ENCODE measurements at places on chromosomes 16 and 17.

- no peak for DNase-seq
Measured at GRCh38 chr17:17176341-17176740, 29.8 kb downstream of the PLD6 start.

DNA sequence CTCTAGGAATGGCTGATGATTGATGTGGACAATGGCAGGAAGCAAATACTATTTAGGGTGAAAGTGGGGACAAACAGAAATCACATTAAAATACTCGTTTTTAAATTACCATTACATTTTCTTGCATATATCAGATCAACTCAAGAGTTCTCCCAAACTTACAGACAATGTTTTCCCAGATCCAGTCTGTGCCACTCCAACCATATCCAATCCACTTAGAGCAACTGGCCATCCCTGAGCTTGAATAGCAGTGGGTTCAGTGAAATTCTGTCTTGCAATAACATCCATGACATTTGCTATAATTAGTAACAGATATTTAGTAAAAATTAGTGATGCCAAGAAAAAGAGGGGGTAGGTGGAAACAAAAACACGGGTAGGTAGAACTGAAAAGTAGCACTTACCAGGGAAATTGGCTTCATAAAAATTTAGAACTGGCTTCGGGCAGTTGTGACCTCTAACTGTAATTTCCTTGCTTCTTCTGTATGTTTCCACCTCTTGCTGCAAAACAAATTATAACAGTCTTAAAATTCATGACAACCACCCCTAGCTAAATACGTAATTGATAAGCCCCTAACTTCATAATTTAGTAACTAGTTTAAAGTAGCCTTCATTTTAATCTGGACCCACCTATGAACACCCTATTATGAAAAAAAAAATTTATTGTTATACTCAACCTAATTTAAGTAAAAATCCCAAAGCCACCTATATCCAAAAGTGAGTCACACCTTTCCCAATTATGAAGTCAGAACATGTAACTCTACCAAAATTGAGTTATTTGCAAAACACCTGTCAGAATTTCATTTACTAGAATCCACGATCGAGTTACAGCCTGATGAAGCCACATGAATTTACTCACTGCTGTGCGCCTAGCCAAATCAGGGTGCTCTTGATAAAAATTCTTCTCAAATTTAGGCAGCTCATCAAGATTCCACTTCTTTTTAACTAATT is 2.0 kb downstream of the DDX5 start:
- no peak for DNase-seq

DNA sequence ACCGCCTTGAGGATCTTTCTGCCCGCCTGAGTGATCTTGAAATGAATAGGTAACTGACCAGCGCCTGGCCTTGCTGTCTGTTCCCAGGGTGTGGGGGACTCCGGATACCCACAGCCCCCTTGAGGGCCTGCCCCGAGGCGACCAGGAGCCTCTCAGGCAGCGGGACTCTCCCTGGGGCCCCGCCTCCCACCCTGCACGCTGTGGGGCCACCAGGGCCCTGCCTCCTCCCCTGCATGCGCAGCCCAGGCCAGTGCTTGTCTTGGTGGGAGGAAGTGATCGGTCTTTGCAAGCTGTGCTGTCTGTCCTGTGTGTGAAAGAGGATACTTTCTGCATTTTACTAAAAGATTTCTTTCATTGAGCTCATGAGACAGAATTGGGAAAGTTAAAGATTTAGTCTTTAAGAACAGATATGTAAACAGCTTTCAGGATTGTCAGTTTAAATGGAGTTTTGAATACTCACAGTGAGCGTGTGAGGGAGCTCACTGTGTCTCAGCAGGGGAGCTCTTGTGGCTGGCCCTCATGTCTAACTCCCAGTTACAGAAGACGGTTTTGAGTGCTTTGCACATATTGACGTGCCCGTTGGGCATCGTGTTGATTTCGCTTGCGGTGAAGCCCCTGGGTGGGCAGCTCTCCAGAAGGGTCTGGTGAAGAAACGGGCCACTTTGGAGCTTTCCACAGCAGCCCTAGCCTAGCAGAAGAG is 36.1 kb upstream of the CAPN15 start:
- no peak for DNase-seq

- no peak for DNase-seq
Measured at GRCh38 chr16:69934751-69935150, 16.4 kb upstream of the CLEC18A start.

GRCh38 chr16:87526238-87526947 is 33.6 kb upstream of the ZCCHC14 start:
- DNase-seq = no peak

- DNase-seq = peak; percentile 79
Measured at GRCh38 chr17:18217412-18218015, 7.9 kb upstream of the LLGL1 start.

DNA sequence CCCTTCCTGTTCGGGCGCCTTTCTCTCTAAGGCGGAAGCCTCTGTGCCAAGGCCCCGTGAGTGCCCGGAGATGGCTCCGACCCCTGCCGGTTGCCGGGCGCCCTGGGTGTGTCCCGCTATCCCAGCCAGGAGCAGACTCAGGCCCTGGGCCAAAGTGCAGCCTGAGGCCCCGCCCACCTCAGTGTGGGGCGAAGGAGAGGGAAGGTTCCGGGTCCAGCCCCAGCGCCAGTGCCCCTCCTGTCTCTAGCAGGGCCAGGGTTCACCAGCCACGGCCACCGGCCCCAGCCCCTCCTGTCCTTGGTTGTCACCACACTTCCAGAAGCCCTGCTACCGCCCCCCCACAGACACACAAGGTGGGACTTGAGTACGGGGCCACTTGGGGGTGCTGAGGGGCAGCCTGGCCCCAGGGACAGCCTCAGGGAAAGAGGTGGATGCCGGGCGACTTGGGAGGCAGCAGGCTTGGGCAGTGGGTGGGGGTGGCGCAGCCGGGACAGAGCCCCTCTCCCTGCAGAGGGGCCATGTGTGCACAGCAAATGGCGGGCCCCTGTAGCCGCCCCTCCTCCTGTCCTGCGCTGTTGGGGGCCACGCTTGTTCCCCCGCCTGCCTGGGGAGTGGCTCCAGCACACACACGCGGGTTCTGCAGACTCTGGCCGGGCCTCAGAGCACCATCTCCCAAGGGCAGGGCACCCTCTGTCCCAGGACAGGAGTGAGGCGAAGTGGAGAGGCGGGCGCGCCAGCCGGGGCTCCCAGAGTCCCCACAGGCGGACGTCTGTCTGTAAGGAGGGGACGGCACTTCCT is 6.0 kb downstream of the C1QTNF8 start:
- DNase-seq = no peak

- no peak for DNase-seq
Measured at GRCh38 chr17:1792495-1793446, 30.9 kb downstream of the SERPINF1 start.

DNA sequence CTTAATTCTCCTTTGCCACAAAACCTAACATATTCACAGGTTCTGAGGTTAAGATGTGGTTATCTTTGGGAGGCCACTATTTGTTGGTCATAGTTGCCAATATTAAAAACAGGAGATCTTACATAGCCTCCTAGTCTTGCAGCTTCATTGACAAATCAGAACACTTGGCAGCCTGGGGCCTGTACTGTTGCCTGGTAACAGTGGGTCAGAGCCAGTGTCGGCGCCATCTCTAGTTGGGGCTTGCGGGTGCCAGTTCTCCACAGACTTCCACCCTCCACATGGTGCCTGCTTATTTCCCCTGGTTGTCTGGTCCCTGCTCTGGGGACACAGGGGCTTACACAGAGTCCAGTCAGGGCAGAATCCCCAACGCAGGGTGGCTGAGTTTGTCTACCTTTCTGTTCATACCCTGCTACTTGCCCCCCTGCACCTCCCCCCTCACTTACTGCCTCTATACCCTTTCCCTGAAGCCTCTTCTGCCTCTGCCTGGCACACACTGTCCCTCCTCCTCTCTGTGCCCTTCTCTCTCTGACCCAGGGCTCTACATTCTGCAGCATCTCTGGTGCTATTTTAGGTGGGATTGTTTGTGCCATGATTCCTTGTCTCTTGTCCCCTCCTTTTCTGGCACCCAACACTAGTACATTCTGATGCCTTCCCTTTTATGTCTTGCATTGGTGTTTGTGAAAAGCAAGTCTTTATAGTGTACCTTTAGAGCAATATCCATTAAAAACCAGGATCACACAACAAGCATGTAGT is 13.4 kb downstream of the EPN2 start:
- DNase-seq = no peak

DNA sequence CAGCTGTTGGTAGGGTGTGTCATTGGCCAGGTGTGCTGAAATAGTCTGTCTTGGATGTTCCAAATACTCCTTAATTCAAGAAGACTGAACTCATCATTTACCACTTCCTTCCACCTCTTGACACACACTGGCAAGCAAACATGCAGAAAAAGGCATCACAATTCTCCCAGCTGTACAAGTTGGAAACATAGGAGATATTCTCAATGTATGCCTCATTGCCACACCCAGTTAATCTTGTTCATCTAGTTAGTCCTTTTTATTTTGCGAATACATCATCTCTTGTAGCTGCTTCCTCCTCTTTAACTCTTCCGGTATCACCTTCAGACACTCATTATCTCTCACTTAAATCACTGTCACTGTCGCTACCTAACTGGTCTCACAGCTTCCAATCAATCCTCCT is 75.1 kb upstream of the GOT2 start:
- no peak for DNase-seq

DNA sequence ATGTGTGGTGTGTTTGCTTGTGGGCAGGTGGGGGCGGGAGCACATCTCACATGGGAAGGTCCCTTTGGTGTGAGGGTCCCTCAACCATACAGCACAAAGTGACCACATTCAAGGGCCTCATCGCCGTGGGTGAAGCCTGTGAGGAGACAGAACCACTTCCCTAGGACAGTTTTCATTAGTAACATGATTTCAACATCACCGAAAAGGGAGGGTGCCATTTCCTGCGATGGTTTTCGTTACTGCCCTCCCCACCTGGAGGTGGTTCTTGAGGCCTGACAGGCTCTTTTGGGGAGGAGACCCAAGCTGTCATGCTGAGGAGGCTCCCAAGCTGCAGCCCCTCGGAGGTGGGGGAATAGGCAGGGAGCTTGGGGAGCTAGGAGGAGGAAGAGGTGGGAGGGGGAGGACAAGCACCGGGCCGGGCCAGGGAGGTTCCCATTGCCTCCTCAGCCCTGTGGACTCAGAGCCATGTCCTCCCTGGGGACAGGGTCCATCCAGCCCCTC is 9.5 kb downstream of the CD300LB start:
- DNase-seq = no peak

DNA sequence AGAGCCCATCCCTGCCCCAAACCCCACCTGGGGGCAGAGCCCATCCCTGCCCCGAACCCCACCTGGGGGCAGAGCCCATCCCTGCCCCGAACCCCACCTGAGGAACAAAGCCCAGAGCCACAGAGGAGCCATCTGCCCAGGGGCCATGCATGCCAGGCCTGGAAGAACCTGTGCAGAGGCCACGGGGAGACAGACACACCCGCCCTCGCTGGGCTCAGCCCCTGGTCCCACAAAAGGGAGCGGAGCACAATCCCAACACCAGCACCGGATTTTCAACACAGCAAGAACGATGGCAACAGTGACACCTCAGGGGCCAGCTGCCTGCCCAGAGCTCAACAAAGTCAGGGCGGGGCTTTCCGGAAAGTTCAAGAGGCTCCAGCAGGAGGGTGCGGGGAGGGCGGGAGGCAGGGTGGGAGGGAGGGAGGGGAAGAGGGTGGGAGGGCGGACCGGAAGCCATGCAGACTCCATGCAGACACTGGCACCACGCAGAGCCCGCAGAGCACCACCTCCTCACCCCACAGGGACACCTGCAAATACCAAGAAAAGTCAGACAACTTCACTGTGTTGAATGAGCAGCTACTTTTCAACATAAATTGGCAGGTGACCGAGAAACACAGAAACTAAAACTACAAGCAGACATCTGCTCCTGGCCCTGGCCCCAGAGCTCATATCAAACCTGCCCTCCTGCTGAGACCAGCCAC is 27.9 kb upstream of the C16orf95 start:
- peak; percentile 58 for DNase-seq

DNA sequence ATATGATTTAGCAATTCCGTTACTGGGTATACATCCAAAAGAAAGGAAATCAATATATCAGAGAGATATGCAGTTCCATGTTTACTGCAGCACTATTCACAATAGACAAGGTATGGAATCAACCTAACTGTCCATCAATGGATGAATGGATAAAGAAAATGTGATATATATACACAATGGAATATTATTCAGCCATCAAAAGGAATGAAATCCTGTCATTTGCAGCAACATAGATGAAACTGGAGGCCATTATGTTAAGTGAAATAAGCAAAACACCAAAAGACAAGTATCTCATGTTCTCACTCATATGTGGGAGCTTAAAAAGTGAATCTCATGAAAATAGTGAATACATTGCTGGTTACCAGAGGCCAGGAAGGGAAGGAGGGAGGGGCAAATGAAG is 390.8 kb downstream of the ZFHX3 start:
- no peak for DNase-seq

GRCh38 chr17:282912-283882 is 69.4 kb downstream of the RPH3AL start:
- DNase-seq = no peak

- no peak for DNase-seq
Measured at GRCh38 chr17:8934346-8934745, 31.2 kb downstream of the PIK3R5 start.

GRCh38 chr16:57544124-57544653 is 1.7 kb downstream of the ADGRG5 start:
- peak; percentile 26 for DNase-seq

DNA sequence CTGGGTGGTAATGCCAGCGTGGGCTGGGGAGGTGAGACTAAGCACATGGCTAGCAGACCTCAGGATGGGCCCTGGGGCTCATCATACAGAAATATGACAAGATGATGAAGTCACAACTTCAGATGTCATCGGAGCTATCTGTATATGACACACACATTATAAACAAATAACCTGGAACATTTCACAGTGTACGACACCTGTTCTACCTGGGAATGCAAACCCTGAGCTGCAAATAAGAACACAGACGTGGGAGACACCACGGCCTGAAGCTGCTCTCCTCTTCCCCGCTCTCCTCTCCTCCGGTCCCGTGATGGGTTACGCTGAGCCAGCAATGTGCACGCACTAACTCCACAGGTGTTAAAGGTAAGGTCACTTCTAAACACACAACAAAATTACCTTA is 4.9 kb downstream of the PLD6 start:
- DNase-seq = no peak

DNA sequence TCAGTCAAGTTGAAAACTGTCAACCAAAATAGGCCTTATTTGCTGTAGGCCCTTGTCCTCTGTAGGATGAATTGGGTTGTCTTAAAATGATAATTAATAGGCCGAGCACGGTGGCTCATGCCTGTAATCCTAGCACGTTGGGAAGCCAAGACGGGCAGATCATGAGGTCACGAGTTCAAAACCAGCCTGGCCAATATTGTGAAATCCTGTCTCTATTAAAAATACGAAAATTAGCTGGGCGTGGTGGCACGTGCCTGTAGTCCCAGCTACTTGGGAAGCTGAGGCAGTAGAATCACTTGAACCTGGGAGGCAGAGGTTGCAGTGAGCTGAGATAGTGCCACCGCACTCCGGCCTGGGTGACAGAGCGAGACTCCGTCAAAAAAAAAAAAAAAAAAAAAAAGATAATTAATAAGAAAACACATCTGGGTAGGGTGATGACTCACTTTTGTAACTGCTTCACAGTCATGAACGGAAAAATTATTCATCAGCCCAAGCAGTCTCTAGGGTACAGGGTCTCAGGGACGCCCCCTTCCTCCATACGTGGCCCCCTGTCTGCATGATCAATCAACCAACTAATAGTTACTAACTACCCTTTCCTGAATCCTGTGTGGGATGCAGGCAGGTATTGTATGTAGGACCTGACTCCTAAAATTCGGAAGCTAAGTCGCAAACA is 137.0 kb upstream of the RCVRN start:
- no peak for DNase-seq

- no peak for DNase-seq
Measured at GRCh38 chr17:18850679-18851078, 7.3 kb upstream of the PRPSAP2 start.

Data from activated naive CD8-positive, alpha-beta T cell treated with anti-CD3 and anti-CD28 coated beads, Interleukin-2, amount 10 ng/mL, durations not matched to agents 7 days and 5 days (primary cell).